Fibroblast of upper back skin (primary cell): ENCODE measurements at places on chromosomes 6 and 20.

GRCh38 chr6:78031228-78031627, 378.4 kb downstream of the MEI4 start:
- DNase-seq: no peak

- DNase-seq: no peak
These were observed 530 bp downstream of the GOPC start for GRCh38 chr6:117601811-117602150.

DNA sequence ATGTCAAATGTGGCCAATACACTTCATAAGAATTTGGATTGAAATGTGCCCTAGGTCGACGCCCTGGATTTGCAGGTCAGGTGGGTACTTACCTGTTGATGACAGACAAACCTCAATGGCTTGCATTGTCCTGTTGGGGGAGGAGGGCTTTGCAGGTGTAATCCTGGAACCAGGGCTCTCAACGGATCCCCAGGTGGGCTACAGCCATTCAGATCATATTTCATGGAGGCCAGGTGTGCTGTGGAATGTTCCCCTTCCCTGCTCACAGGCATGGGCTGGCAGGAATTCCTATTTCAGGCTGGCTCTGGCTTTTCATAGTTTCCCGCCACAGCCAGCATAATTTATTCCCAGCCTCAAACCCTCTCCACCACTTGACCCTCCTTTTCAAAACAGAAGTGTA, 254.7 kb downstream of the SMOC2 start:
- no peak for DNase-seq

- no peak for DNase-seq
These were observed 19.2 kb upstream of the SPDEF start for GRCh38 chr6:34575326-34575725.

DNA sequence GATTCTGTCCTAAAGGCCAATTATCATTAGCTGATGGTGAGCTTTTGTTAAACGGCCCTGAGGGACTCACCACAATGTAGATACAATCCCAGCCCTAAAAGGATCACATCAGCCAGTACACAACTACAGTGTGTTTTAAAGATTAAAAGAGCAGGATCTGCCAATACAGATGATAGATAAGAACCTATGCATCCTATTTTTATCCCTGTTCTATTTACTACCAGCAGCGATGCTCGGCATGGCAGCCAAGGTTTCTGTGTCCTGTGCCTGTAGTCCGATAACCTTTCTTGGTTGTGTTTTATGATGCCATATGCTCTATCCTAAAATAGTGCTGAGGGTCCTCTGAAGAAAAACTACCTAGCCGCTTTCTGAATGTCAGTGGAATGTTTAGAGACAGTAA, 289.4 kb downstream of the PHACTR1 start:
- no peak for DNase-seq

- DNase-seq: no peak
These were observed 8.6 kb downstream of the MAN1A1 start for GRCh38 chr6:119340796-119341487.

GRCh38 chr6:15708231-15708630, 45.4 kb upstream of the DTNBP1 start:
- no peak for DNase-seq

DNA sequence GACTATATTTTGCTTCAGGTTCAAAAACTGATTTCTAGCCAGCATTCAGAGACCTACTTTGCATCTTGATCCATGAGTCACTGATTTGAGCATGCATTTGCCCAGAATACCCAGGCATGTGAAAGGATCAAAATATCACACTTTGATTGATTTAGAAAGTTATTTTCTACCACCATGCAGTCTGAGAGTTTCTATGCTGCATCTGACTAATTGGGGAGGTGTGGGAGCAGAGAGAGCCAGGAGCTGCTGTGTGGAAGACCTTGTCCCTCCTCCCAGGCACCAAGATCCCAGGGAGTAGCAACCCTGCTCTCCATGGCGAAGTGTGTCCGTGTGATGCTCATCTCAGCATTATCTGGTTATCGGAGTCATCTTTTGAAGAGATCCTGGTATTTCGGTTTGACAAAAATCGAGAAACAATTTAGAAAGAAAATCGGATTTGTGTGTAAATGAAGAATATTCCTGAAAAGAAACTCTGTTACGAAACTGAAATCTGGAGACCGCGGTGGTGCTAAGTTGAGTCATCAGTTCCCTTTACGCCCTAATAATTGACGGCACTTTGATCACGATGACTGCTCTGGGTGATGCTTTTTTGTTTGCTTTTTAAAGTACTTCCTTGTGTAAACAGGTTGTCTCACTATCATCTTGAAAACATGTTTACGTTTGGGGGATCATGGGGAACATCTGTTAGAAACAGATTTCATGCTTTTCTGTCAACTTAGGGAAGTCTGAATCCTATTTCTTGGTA, 193.4 kb downstream of the BACH2 start:
- DNase-seq: no peak

DNA sequence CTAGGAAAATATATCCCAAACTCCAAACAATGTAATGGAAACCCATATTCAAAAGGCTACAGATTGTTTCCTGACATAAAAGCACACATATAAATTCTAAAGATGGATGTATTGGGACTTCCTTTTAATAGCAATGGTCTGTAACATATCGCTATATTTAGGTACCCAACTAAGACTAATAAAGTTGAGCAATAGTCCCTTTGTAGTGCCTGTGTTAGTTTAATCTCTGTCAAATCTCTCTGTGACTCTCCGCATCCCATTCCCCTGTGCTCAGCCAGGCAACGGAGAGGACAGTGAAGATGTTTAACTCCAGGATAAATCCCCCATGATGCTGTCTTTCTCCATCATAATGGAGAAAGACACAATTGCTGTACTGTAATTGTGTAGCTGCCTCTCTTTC, 19.0 kb downstream of the RCAN2 start:
- DNase-seq: no peak

DNA sequence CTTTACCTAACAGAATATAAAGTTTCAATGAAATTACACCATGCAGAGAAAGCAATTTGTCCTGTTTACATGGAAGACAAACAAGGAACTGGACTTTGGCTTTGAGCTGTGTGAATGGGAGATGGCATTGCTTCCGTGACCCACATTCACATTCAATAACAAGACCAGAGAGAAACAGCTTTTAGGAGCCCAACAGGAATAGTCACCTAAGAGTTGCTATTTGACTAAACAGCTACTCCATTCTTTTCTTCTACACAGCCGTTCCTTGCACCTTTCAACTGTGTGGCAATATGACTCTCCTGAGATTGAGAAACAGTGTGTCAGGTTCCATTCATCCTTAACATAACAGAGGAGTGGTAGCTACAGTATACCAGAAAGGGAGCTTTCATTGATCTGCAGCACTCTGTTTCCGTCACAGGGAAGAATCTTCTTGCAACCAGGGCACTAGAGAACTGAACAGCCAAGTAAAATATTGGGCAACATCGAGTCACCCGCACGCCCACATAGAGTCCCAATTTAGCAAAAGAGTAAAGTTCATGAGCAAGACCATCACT, 355.1 kb downstream of the HAO1 start:
- no peak for DNase-seq

- peak; percentile 48 for DNase-seq
These were observed 85.4 kb upstream of the NXT1 start for GRCh38 chr20:23265226-23265625.

DNA sequence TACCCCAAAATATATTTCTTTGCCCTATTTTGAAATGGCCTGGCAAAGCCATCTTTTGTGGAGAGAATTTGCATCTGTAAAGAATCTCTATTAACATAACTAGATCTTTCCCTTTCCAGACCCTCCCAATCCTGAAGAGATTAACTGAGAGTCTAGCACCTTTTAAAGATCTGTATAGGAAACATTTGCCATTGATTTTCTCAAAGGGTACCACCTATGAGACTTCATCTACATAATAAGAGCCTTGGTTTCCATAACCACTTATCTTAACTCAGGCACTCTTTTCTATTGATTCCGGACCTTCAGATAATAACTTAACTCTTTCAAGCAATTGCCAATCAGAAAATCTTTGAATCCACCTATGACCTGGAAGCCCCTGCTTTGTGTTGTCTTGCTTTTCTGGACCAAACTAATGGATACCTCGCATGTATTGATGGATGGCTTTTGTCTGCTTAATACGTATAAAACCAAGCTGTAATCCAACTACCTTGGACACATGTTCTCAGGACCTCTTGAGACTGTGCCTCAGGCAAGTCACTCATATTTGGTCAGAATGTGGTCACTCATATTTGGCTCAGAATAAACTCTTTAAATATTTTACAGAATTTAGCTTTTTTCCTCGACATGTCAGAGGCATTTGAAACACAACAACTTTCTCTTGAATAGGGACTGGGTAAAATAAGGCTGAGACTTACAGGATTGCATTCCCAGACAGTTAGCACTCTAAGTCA, 31.4 kb downstream of the SLC22A2 start:
- no peak for DNase-seq

DNA sequence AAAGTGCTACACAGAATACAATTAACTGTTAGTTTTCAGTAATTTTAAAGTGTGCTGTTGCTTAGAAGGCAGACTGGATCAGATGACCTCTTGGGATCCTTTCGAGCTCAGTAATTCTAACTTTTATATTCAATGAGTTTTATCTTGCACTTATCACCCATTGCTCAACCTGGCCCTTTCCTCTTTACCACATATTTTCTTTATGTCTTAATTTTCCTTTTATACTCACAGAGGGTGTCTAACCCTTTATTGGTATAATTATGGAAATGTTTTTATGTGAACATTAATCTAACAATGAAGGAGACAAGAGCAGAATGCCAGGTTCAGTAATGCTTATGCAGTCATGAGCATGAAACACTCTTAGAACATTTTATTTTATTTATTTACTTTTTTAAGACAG, 39.7 kb upstream of the CARMIL1 start:
- no peak for DNase-seq

DNA sequence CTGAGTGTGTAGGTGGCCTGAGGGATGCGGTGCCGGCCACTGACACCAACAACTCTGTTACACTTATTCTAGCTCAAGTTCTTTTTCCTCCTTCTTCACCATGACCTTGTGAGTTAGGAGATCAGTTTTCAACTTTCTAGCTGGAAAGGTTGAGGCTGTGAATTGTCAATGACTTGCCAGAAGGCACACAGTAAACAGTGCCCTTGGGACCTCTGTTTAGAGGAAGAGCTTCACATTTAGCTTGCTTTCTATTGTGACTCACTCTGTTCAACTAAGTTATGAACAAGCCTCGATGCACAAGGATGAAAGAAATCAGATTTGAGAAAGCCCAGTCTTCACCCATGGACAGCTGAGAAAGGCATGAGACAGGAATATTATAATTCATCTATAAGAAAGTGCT, 455.6 kb downstream of the MAFB start:
- no peak for DNase-seq
